Fibroblast of villous mesenchyme (primary cell): ENCODE measurements at places on chromosomes 13 and 19.

DNA sequence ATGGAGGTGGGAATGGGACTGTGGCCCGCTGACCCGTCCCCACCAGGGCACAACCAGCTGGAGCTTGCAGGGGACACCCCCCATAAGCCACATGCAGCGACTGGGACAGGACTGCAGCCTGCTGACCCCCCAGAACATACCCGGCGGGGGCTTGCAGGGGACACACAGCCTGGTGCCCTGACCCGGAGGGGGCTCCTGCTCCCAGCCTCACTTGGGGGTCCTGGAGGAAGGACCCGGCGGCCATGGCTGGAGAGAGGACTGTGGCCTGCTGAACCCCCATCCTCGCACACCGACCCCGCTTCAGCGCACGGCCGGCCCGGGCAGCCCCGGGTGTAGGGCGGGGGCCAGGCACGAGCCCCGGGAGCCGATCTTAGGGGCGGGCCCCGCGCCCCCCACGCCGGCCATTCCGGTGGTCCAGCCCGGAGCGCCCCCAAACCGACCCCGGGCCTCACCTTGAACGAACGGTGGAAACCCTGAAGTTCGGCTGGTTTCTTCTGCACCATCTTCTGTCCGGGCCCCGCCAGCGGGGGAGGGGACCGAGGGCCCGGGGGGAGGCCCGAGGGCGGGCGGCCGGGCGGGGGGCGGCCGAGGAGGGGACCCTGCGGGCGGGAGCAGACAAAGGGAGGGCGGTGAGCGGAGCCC, 574 bp downstream of the MKNK2 start:
- DNase-seq: no peak

DNA sequence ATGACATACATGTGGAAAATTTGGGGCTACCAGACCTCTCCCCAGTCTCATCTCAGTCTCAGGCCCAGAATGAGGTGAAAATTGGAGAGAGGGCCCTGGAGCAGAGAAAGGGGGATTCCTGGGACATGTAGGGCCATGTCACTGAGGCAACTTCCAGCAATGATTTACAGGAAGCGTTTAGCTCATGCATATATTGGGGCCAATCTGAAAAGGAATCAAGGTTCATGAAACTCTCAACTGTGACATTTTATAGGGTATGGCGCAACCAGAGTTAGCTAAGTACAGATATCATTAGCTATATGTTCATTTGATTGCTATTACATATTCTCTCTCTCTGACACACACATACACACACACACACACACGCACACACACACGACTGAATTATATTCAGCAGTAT, 86.3 kb downstream of the RNASEH2B start:
- DNase-seq: no peak

- DNase-seq: no peak
Measured at GRCh38 chr13:85661675-85662074, 137.5 kb downstream of the SLITRK6 start.

- no peak for DNase-seq
Measured at GRCh38 chr13:82062772-82063171, 1721.8 kb upstream of the SPRY2 start.

GRCh38 chr13:23652909-23653726, 82.9 kb downstream of the TNFRSF19 start:
- DNase-seq: no peak

GRCh38 chr13:73997964-73998363, 136.2 kb downstream of the KLF12 start:
- DNase-seq: no peak

- DNase-seq: no peak
Measured at GRCh38 chr19:56538761-56539263, at the start of gene ZFP28. Gene ZFP28, plus strand, starts transcription at chr19:56538948. Its CDS starts 71 bp downstream, at chr19:56539019.
